ENCODE measurements at places on chromosomes 2 and 18.

- DNase-seq: no peak
Measured at GRCh38 chr2:26196683-26197418, 24.0 kb downstream of the GAREM2 start.

GRCh38 chr2:31294196-31294595 is 60.2 kb downstream of the EHD3 start:
- no peak for DNase-seq

- no peak for DNase-seq
Measured at GRCh38 chr2:148350199-148350598, 294.4 kb upstream of the EPC2 start.

DNA sequence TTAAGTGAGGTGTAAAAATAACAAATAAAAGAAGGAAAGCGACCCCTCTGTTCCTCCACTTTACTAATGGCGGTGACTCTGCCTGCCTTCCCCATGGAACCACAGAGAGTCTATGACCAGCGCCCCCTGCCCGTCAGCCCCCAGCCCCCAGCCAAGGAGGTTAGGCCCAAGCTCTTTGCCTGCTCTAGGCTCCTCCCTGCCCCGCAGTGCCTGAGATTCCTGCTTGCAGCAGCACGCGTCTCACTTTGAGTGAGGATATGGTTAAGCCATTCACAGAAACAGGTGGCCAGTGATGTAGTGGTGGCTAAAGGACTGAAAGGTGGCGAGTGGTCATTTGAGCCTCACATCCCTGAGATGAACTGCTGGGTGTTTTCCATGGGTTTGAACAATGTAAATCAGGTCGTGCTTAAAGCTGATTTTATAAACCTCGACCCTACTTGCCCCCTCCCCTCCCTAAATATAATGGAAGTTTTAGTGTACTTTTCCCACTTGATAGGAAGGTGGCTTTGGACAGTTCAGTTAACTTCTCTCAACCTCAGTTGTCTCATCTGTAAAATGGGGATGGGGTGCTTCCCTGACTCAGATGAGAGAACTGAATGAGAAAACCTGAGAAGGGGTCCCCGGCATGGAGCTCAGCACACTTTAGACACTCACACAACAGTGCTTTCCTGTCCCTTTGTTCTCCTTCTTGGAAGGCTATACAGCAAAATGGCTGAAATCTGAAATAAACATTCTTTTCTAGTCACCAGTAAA is 46.5 kb downstream of the IL1RL2 start:
- no peak for DNase-seq

GRCh38 chr18:26729008-26729407 is 136.5 kb downstream of the AQP4 start:
- no peak for DNase-seq

DNA sequence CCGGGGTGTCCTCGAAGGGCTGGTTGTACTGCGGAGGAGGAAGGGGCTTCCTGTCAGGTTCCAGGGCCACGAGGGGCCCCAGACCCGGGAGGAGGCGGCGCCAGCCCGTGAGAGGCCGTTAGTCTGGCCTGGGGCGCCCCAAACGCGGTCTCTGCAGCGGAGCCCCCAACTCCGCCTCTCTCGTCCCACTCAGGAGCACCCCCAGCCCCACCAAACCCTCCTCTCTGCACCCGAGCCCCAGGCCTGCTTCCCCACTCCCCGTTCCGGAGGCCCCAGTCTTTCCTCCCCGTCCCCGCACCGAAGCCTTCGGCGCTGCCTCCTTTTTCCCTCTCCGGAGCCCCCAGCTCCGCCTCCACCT is 473 bp downstream of the HJURP start:
- no peak for DNase-seq

- no peak for DNase-seq
Measured at GRCh38 chr2:69985216-69985615, 23.8 kb upstream of the ASPRV1 start.

- no peak for DNase-seq
Measured at GRCh38 chr2:215784371-215784783, 229.0 kb downstream of the MREG start.

DNA sequence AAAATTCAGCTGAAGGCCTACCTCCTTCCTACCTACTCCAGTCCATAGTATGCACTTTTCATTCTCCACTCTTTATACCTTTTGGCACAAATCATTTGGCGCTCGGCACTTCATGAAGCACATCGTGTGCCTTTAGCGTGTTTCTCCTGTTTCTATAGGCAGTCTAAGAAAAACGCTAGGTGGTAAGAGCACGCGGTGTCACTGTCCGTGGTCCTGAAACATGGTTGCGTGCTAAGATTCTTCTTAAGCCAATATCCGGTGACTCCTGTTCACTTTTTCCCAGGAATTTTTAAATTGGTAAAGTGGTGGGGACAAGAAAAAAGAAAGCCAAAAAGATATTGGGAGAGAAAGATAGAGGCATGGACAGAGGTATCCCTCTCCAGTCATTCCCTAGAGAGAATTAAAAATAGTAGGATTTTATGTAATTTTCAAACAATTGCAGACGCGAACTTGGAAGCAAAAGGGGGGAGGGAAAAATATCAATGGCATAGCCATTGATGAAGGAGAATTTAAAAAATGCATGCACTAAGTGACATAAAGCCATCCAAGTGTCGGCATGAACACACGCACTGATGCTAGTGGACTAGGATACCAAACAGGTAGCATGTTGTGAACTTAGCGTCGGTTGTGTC is 1.4 kb upstream of the CTNNA2 start:
- DNase-seq: no peak

DNA sequence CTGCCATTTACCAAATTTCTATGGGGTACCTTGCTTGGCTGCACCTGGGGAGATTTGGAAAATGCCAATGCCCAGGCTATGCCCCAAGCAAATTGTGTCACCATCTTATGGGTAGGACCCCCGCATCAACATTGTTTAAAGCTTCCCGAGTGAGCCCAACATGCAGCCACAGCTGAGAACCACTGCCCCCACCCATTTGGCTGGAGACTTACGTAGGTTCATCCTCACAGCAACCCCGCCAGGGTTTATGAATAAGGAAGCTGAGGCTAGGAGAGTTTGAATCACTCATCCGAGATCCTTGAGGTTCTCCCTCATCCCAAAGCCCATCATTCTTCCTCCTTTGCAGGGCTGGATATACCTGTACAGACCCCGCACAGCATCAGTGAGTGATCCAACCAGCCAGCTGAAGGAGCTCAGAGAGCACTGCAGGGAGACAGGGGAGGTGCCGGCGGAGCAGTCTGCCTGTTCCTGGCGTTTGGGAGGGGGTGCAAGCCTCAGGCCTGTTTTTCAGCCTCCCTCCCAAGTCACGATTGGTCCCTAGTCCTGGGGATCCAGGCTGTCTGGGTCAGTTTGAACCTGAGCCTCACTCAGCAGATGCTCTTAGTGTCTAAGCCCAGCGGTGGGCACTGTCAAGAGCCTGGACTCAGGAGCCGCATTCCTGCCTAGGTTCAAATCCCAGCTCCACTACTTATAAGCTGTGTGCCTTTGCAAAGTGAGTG is 164.9 kb downstream of the SMAD7 start:
- no peak for DNase-seq

DNA sequence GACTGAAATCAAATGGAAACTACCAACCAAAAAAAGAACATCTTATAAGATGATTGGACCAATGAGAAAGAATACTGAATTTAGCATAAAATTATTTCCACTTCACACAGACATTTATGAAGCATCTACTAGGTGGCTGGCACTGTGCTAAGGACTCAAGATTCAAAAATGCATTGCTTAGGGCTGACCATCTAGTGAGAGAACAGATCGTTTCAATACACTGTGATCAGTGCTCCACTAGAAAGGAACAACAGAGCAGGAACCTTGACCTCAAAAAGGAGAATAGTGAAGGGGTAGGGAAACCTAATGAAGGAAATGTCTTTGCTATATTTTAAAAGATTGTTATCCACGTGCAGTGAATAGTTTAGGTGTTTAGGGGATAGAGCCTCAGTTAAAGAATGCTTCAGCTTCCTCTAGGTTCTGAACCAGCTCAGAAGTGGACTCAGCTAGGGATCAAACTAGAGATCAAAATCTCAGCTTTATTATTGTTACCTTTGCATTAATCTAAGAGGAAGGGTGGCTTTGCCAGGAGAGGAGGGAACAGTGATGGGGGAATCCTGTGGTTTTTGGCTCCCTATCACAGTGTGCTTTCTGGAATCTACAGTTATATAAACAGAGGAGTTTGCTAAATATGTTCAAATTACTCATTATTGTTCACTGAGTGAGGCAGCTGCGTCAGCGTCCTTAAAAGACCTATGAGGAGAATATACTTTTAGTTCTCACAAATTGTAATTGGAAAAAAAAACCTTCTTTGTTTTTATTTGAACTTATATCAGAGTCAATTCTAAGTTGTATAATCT is 16.2 kb upstream of the BBS5 start:
- DNase-seq: no peak

DNA sequence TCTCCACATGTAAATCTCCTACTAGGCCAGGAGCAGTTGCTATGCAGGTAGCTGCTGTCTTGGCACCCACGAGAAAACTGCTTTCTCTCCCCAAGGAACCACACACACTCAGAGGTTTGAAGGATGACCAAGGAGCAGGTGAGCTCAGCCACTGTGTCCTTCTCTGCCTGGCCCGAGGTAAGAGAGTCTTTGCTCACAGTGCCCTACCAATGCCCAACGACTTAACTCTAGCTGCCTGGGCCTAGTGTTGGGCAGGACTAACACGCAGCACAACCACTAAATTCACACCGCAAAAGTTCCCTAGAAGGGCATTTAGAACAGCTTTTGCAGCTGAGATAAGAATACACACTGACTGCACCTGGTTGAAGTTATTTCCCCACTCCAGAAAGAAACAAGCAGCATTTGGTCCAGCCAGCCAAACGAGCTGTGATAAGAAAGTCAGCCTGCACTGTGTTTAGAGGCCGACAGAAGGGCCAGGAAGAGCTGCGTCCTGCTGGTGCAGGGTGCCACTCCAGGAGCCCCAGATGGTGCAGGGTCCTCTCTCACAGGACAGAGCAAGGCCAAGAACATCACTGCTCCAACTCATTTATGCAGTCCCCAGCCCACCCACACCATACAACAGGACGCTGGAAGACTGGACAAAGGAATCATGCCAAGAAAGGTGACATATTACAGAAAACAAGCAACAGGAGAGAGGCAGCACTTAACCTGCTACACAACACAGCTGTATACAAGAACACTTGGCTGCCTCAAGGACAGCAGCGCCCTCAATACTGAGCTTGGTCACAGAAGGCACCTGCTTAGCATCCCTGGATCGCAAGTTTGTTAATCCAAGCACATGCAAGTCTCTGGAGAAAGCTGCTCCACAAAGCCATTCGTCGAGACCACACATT is 12.5 kb downstream of the HDLBP start:
- no peak for DNase-seq

DNA sequence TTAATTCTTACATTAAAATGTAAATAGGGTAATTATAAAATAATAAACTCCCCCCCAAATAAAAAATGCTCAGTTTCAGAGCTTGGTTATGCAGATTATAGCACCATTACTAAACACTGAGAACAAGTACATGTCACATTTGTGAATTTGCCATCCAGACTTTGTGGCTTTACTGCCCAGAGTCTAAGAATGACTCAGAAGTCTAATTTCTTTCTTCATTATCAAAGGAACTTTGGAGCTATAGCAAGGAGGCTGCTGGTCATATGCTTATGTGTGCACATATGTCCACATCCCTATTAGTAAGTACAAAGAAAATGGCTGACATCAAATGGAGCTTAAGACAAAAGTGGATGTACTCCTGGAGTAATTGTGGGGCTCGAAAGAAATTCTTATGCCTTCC is 248.5 kb upstream of the SESTD1 start:
- DNase-seq: no peak

DNA sequence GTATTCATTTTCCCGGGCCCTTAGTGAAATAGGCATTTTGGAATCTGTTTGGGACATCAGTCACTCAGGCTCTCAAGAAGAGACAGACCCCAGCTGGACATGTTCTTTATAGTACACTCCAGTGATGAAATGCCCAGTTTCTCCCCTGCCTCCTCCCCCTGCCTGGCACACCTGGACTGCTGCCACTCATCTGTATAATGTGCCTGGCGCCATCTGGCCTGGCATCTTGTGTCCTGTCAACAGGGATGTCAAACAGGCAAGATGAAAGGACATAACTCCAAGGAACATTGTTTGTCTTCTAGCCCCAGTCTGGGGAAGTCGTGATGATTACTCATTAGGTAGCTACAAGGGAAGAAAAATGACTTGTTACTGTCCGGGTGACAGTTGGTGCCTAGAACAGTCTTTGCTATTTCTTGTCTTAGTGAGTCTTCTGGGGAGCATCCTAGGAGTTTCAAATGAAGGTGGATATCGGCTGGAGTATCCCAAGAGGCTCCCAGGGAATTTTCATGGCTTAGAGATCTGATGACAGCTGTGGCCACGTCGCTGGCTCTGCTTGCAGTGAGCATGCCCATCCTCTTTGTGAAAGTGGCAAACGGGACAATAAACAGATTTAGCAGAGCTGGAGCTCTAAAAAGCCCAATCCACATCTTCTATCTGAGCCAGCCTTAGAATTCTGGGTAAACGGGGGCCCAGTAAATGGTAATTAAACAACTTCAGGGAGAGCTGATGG is 153.6 kb downstream of the ALK start:
- no peak for DNase-seq

DNA sequence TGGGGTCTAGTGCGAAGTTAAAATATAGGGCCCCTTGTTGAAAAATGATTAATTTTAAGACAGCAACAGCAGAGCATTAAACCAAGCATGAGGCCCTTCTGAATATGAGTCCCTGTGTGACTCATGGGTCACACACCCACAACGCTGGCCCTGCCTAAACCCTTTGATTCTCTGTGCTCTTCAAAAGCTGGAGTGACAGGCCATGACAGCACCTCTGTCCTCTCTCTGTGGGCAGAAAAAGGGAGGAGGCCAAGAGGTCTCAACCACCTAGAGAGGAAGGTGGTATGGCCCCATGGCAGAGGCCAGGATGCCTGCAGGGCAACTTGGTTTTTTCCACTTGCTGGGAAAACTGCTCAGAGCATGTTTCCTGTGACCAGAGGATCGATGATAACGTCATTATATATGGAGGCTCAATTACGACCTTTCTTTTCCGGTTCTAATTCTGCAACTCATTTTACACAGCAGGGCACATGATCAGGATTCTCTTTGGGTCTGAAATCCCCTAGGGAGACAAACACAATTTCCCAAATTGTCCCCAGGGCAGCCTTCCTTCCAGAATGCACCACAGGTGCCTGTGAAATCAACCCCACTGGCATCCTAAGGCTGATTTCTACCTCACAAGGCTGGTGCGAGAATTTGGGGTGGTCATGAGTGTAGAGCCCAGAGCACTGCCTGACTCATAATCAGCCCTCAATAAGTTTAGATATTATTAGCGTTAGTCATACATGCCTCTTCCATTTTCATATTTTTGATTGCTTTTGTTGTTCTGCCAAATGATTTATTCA is 102.0 kb upstream of the PPP1CB start:
- no peak for DNase-seq

GRCh38 chr18:61948281-61948741 is 55.5 kb upstream of the RNF152 start:
- DNase-seq: no peak

DNA sequence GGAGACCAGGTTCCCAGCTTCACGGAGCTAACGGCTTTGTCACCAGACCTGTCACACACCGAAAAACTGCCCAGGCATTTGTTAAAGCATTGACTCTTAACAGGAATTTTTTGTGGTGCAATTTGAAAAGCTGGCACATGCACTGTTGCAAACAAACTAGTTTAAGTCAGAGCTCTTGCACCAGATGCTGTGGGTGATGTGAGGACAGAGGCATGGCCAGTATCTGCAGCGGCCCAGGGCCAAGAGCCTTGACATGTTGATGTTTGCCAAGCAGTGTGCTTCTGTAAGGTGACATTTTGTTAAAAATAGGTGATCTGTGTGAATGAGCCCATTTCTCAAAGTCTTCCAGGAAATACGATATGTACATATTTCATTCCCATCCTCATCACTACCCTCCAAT is 142.5 kb downstream of the MTCL1 start:
- no peak for DNase-seq

- no peak for DNase-seq
Measured at GRCh38 chr18:55918444-55918843, 330.5 kb upstream of the TCF4 start.
